Transverse colon (tissue), 4 donors: ENCODE measurements at places on chromosomes 7 and 10. TPM values are rescaled to one million over a fixed set of nuclear protein-coding genes. Genes with fewer than 3 reads are reported as not detected.

DNA sequence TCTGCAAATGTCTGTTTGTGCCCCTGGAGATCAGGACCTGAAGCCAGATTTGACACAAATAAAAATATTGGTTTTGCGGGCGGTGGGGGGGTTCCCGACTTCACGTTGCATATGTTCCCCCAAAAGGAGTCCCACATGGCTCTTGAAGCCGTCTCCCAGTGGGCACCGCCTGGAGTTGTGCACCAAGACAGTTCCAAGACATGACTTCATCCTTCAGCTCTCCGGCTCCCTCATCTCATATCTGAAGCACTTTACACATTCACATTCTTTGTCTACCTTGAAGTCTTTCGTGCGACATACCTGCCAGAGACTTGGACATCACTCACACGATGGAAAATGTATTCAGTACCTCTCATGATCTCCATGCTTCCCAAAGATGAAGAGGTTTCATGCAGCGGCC lies 362.8 kb upstream of the FOXK1 start:
- DNase-seq: no peak

GRCh38 chr10:113856563-113856962 lies 2.1 kb downstream of the NHLRC2 start:
- DNase-seq: no peak

DNA sequence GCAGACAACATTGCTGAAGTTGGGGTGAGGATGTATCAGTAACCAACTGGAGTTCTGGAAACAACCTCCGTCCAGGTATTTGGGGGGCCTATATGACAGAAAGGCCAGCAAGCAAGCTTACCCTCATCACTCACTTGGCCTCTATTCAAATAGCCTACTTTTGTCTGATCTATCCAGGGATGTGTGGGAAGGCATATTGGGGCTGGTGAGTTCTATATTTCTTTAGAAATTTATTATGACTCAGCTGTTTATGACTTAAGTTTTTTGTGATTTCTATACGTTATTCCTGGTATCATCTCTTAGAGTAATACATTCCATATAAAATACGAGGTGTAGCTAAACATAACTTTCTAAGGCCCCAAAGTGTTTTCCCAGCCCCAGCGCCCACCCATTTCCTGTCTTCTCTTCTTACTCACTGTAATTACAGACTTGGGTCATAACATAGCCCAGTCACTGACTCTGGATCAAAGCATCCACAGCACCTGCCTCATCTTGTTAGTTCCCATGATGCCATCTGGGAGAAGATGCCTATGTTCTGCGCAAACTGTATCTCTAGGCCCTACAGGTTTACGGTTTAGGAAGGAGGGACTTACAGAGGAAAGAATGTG lies 18.1 kb downstream of the GARS1 start:
- DNase-seq: no peak

GRCh38 chr7:23622506-23622925 lies 25.3 kb downstream of the CCDC126 start:
- no peak for DNase-seq

DNA sequence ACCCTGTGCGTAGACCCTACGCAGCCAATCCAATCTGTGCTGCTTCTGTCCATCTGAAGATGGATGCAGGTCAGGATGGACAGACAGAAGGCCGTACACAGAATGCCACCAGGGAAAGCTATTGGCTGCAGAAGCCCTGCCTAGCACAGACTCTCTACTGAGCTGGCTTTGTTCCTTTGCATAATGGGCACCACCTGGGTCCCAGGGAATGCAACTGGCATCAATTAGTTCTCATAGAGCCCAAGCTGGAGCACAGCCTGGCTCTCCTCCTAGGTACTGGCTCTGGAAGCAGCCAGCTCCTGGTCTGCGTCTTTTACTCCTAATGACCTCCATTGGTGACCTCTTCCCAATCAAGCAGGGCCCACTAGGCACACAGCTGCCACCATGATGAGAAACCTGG lies 26.8 kb upstream of the CACUL1 start:
- no peak for DNase-seq

The LIPF gene
- total RNA-seq: not detected

DNA sequence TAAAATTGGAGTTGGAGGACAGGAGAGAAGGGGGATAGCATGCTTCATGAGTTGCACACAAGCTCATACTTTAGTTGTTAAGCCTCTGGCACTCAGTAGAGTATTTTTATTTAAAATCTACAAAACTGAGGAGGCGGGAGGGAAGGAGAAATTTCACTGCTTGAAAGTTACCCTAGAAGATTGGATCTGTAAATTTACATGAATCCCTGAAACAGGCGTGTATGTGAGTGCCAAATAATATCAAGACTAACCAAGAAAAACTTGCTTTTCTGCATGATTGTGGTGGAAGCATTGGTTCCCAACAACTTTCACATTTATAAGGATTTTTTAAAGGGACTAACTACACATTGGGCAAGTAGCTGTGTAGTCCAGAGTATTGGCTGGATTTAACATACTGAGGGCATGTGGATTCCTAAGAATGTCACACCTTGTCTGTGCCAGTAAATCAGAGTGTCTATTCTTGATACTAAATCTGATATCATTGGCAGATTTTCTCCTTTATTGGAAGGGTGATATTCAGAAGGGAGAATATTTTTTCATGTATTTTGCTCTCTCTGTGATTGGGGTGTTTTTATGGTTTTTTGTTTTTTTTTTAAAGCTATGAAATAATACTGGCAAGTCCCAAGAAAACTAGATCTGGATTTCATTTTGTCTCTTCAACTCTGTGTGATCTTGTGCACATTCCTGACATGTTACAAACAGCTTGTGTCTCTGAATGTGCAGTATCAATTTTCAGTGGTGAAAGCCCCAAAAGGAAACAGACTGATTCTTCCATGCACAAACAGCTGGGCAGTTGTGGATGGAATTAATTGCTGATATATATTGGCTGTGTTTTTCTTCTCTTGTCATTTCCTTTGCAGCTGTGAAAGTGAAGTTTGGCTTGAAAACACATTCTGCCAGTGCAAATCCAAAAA lies 67.2 kb downstream of the ADD3 start:
- DNase-seq: no peak

- no peak for DNase-seq
Measured at GRCh38 chr7:156474241-156474743, 166.3 kb upstream of the RNF32 start.

DNA sequence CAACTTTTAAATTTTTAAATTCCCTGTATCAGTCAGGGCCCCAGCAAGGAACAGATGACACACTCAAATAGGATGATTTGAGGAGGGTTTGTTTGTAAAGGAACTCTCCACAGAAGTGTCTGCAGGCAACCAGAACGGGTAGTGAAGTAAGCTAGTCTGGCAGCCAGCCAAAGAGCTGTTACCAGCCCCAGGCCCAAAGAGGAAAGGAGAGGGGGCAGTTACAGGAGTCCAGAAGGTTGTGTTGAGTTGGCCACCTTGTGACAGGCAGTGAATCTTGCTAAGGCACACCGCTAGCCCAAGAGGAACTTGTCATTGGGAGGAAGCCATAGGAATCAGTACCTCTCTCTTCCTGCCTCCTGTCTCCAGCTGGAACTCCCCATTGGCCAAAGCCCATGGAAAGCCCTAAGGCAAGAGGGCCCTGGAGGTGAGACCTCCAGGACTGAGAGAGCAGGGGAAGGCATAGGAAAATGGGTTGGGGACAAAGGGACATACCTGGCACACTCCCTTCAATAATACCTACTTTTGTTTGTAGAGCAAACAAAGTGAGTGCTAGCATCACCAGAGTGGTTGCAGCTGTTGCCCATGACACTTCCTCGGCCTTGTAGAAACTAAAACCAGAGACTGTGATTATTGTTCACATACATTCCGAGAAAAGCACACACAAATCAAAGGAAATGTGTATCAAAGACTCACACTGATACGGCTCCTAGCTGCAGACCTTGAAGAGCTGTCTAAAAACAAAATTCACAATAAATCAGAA lies 25.4 kb upstream of the GATAD1 start:
- DNase-seq: no peak
